ENCODE measurements at places on chromosomes 13 and 19.

DNA sequence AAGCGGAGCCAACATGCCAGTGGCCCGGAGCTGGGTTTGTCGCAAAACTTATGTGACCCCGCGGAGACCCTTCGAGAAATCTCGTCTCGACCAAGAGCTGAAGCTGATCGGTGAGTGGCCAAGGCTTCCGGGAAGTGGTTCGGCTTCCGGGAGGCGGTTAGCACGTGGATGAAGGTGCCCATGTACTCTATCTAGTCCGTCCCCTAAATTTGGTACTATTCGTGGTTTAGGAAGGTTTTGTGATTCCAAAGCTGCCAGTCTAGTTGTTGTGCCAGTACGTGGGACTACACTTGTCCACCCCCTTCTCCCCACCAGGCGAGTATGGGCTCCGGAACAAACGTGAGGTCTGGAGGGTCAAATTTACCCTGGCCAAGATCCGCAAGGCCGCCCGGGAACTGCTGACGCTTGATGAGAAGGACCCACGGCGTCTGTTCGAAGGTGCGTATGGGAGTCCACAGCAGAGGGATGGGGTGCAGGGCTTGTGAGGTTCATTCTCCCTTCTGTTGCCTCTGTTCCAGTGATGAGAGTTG is 579 bp downstream of the RPS9 start:
- DNase-seq: no peak

DNA sequence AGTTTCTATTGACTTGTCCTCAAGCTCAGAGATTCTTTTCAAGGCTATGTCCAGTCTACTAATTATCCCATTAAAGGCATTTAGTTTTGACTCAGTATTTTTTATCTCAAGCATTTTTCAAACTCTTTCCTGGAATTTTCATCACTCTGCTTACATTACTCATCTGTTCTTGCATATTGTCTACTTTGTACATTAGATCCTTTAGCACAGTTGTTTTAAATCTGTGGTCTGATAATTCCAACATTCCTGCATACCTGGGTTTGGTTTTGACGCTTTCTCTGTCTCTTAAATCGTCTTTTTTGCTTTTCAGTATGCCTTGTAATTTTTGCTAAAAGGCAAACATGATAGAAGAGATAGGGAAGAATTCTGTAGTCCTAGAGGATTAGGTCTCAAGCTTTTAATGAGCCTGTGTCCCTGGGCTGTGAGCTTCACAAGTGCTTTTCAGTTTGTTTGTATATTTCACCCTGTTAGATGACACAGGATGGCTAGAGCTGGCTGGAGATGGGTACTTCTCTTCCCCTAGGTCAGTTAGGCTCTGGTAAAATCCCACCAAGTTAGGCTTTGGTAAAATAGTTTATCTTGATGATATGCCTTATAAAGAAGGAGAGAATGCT is 46.1 kb upstream of the GPC6 start:
- no peak for DNase-seq

DNA sequence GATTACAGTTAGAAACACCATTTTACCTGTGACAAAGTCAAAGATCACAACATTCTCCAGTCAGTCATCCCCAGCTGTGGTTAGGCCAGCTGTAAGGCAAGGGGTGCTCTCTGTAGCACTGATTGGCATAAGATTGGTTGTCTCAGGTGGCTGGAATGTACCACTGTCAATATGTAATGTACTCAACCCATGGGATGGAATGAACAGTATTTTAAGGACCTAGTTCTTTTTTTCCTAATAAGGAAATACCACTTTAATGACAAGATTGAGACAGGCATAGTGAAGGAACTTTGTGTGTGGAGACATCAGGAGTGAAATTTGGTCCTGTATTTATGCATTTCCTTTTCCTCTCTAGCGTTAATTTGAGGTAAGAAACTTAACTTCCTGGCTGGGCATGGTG is 310.7 kb downstream of the ITGBL1 start:
- no peak for DNase-seq

DNA sequence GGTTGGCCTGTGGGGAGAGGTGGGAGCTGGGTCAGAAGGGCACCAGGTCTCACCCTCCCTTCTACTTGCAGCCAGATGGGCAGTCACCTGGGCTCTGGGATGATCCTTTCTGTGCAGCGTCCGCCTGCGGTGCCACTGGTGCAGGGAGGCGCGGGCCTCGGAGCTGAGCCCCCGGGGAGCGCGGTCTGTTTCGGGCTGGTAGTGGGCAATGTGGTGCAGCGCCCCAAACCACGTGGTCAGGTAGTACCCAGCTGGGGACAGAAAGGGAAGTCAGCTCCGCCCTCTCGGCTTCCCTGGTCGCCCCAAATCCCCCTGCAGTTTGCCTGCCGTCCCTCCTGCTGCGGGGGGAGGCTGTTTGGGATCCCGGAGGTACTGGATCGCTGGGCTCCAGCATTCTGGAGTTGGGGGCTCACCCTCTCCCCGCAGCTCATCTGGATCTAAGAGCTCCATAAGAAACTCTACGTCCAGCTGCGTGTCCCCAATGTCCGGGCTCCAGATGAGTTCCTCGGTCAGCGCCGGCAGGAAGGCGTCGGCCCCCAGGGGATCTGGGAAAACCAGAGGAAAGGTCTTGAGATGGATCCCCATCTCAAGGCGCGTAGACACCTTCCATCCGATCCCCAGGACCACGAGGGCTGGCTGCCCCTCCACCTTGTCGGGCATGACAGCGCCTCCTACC is 8.8 kb downstream of the RINL start:
- peak; percentile 35 for DNase-seq

- peak; percentile 68 for DNase-seq
These were observed 21.4 kb upstream of the FRY start for GRCh38 chr13:32010136-32010535.

DNA sequence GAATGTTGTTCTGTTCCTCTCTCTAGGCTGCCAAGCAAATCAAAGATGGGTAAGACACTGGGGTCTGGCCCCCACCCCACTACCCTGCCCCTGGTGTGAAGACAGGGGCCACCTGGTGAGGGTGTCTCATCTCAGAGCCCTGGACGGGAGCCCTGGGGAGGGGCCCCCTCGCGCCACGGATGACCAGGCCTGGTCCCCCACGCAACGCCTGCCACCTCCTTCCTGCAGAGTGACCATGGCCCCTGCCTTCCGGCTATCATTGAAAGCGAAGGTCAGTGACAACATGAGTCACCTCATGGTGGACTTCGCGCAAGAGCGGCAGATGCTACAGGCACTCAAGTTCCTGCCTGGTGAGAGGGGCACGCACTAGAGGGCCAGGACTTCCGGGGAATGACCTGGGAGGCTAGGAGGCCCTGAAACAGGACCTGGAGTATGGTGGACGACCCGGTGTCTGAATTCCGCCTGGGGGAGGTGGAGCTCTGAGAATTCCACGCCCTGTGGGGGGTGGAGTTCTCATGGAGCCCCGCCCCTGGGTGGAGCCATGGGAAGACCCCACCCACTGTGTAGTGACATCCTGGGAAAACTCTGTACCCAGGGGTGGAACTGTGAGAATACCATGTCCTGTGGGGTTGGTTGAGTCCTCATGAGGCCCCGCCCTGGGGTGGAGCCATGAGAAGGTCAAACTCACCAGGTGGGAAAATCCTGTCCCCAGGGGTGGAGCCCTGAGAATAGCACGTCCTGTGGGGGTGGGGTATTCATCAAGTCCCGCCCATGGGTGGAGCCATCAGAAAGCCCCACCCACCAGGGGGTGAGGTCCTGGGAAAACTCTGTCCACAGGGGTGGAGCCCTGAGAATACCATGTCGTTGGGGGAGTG is 6.1 kb downstream of the FSD1 start:
- no peak for DNase-seq

GRCh38 chr19:5309438-5310204 is 31.0 kb downstream of the PTPRS start:
- DNase-seq: peak; percentile 28

- peak; percentile 18 for DNase-seq
These were observed 13.2 kb downstream of the DNAJC15 start for GRCh38 chr13:43036351-43037250.

DNA sequence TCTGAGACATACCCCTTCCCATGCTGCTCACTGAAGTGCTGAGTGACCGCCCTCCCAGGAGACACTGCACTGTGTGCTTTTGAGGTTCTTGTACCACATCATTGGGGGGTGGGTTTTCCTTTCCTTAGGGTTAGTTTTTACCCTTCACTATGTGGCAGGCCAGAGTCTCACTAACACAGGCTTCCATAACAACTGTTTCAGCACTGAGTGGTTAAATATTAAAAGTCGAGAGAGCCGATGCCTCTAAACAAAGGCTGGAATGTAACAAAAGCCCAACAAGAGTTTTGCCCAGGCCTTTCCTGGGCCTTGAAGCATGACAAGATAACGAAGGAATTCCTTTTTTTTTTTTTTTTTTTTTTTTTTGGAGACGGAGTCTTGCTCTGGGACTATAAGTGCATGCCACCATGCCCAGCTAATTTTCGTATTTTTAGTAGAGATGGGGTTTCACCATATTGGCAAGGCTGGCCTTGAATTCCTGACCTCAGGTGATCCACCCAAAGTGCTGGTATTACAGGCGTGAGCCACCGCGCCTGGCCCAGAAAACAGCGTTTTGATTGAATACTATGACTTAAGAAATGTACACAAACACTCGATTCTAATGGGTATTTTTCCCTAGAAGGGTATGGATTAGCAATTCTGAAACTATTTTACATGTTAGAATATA is 46.5 kb downstream of the ZNF823 start:
- DNase-seq: no peak

DNA sequence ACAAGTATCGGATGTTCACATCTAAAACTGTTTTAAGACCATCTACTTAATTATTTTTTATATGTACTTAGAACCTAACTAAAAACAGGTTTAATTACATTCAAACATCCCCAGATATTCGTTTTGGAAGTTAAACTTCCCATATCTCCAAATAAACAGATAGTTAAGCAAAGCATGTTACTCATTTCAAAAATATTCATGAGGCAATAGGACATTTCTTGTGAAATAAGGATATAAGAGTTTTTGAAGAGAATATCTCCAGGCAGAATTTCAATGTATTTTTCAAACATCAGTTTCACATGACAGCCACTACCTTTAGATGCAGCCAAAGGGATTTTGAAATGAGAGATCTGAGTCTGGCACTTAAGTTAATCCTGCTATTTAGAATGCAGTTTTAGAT is 697.5 kb downstream of the SLITRK1 start:
- no peak for DNase-seq

DNA sequence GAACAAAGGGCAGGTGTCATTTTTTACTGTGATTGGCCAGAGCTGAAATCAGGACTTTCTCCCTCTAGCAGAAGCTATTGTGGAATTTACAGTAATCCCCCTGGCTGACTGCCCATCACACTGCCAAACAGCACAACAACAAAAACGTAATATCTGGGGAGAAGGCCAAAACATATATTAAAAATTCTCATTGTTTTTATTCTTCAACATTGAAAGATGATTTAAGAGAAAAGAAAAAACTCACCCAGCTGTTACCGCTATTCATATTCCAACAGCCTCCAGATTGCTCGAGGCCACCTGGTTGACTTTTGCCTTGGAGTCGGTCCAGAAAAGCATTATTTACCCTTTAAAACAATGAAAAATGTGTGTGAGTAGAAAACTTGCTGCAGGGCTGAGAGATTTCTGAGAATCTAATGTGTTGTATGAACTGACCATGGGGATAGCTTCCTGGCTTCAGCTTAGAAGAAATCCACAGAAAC is 97.2 kb downstream of the EPSTI1 start:
- DNase-seq: peak; percentile 98

GRCh38 chr13:76239031-76239680 is 603.0 kb downstream of the LMO7 start:
- no peak for DNase-seq

- no peak for DNase-seq
These were observed 5.9 kb upstream of the CCL25 start for GRCh38 chr19:8046569-8047165.

GRCh38 chr19:20565321-20566018 is at the start of gene ZNF737:
ZNF737 (minus strand) TSS chr19:20565781; CDS start chr19:20565640, 141 bp downstream.
- DNase-seq: peak; percentile 98

DNA sequence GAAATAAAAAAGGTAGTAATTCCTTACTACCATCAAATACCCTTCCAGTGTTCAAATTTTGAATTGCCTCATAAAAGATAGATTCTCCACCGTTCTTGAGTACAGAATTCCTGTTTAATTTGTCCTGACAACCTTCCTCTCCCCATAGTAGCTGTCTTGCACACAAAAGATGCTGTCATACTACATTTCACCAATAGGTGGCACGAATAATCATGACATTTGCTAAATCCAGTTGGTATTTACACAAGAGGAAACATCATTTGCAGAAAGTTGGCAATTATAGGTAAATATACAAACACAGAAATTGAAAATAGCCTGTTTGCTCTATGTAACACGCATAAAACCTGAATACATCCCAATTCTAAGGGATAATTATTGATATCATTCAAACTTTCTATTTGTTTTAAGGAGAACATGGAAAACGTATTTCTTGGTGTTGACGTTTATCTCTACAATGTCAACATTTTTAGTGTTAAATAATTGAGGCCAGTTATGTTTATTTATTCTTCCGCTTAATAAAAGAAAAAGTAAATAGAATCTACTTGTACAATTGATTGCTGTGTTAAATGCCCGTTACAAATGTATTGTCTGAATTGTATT is 58.3 kb upstream of the CLDN10 start:
- DNase-seq: peak; percentile 45

- DNase-seq: no peak
These were observed 267.5 kb upstream of the ARGLU1 start for GRCh38 chr13:106835477-106835876.

DNA sequence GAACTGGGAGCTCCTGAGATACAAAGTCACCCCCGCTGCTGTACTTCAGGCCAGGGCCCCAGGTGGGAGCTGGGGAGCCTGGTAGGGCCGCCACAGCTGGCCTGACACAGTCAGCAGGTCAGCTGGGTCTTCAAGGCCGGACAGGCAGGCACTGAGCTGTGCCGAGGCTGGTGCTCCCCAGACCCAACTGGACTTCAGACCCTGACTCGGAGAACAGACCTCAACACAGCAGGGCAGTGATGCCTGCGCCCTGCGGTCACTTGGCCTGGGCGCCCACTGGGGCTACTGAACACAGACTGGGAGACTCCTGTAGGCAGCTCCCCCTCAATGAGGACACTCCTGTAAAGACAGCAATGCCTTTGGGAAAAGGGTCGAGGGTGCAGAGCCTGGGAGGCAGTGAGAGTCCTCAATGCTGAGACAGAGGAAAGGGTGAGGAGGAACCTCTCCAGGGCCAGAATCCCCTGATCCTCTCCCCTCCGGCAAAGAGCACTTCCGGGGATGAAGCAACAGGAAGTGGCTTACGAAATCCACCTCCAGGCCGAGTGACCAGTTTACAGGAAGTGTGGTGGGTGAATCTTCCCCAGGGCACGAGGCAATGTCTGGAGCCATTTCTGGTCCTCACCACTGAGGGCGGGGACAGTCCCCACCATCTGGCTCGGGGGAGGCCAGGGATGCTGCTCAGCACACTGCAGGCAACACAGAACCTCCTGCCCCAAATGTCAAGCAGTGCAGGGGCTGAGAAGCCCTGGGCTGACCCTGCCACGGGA is 40.8 kb upstream of the ISYNA1 start:
- DNase-seq: peak; percentile 88

GRCh38 chr19:1862068-1862423 is 1.3 kb downstream of the KLF16 start:
- peak; percentile 44 for DNase-seq

DNA sequence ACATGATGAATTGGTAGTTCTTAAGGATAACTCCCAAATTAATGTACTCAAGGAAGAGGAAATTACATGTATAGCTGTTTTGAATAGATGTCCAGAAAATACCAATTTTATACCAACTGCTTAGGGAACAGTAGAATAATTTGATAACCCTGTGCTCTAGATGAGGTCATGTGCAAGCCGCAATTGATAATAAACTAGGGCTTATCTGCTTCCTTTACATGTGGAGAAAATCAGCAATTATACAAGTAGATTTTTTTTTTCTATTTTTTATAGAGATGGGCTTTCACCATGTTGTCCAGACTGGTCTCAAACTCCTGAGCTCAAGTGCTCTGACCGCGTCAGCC is 9.3 kb downstream of the TPT1 start:
- DNase-seq: no peak

GRCh38 chr13:58397596-58398387 is 766.2 kb downstream of the PCDH17 start:
- no peak for DNase-seq

Data from muscle of leg (tissue), 16 donors.